ENCODE measurements at places on chromosomes 11 and 22.

DNA sequence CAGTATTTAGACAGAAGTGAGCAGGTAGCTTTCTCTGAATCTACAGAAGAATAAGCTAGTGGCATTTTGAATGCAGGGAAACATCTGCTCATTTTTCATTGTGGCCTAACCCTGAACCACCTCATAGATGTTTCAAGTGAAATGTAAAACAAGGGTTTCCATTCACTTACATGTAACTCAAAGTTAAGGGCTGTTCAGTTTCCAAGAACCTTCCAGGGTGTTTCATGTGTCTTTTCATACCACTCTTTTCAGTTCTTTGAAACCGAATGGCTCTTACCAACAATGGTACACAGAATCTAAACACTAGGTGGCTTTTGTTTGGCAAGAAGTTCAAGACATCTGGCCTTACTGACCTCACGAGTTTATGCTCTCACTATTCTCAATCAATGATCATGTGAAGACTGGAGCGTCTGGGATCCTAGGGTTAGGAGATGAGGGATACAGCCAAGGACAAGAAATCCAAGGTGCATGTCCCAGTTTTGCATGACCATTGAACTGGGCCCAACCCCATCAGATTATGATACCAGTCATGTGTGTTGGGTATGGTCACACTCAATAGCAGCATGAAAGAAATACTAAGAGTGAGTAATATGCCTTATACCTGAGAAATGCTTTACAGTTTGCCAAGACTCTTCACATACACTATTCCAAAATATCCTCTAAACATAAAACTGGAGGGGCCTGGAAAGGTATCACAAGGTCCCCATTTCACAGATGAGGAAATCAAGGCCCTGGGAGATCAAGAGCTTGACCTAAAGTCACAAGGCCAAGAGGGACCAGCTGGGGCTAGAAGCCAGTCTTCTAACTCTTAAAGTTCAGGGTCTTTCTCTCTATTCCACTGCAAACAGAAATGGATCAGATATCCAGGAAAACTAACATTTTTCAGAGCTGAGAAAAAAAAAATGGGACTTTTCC, 92.7 kb downstream of the ETS1 start:
- no peak for DNase-seq

DNA sequence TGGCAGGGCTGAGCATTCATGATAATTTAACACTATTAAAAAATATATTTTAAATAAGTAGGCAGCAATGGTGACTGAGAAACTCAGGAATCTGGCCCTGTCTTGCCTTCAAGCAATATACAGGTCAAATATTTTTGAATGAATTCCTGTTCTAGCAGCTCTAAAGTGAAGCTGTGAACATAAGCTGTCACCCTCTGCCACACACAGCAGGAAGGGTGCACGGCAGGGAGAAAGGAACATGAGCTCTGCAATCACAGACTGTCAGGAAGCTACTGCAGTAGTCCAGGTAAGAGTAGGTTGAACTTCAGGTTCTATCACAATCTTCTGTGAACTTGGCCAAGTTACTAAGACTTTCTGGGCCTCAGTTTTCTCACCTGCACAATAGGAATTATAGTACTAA, 114.8 kb downstream of the SERGEF start:
- DNase-seq: no peak

GRCh38 chr11:94501522-94501921, 7.7 kb downstream of the ANKRD49 start:
- DNase-seq: no peak

- peak; percentile 85 for DNase-seq
These were observed 7.2 kb upstream of the BID start for GRCh38 chr22:17781319-17782031.

DNA sequence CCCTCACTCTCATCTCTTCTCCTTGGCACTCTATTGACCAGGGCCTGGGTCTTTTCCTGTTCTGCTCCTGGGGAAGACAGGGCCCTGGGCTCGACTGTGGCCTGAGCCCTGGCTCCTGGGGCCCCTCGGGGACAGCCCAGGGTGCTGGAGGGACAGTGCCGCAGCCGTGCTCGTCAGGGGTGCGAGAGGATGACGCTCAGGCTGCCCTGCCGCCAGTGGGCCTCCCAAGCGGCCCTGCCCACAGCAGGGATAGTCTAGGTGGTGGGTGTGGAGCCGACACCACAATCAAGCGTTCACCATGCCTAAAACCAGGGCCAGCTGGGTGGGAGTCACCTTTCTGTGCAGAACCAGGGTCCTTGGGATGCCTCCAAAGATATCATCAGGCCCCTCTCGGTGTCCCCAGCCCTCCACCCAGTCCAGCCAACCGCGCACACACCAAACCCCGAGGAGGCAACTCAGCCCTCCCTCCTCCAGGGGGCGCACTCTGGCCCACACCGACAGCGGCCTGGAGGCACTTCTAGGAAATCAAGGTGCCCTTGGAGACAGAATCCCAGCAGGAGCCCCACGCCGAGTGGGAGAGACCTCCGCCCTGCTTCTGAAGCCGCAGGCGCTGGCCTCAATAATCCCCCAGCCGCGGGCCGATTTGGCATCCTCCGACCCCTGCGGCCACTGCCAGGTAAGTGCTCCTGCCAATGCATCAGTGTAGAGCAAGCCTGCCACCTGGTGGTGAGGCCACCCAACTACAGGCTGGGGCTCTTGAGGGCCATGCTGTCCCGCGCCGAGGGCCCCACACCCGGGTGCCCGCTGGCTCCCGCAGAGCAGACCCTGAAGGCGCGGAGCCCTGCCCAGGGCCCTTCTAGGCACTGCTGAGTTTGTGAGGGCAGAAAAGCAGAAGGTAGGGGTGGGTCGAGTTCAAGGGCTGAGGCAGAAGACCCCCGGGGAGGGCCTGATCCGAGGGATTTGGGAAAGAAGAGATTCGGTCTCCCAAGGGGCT, 496.4 kb downstream of the BUD13 start:
- DNase-seq: peak; percentile 64

DNA sequence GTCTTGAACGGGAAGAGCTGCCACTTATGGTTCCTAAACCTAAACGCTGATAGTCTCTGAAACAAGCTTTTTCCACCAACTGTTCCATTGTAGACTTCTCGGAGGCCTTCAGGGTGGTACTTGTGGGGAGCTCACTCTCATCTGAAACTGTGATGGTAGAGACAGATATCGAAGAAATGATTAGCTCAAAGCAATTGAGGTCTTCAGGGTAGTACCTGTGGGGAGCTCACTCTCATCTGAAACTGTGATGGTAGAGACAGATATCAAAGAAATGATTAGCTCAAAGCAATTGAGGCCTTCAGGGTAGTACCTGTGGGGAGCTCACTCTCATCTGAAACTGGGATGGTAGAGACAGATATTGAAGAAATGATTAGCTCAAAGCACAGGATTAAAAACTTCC, 175.7 kb downstream of the SWAP70 start:
- no peak for DNase-seq

GRCh38 chr11:83895516-83895915, 609.3 kb upstream of the CCDC90B start:
- no peak for DNase-seq

DNA sequence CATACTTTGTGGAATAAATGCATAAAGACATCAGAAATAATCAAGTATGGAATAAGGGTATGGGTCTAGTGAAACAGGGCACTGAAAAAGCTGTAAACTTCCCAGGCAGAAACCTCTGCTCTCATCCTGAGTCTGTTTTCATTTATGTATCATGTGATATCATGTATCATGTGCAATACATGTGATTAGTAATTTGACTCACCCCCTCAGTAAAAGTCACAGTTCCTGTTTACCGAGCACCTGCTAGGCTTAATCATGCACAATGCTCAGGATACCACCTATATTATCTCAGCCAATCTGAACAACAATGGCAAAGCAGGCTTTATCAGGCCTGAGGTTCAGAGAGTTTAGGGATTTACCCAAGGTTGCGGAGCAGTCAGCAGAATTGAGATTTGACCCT, 250.6 kb upstream of the TENM4 start:
- DNase-seq: no peak

GRCh38 chr11:131904756-131905155, 534.3 kb downstream of the NTM start:
- no peak for DNase-seq

GRCh38 chr22:44901301-44901700, 108.5 kb downstream of the PHF21B start:
- DNase-seq: no peak

- DNase-seq: no peak
These were observed 4.9 kb downstream of the TKFC start for GRCh38 chr11:61337706-61338470.

GRCh38 chr11:64165481-64165841, 452 bp downstream of the MACROD1 start:
- no peak for DNase-seq

DNA sequence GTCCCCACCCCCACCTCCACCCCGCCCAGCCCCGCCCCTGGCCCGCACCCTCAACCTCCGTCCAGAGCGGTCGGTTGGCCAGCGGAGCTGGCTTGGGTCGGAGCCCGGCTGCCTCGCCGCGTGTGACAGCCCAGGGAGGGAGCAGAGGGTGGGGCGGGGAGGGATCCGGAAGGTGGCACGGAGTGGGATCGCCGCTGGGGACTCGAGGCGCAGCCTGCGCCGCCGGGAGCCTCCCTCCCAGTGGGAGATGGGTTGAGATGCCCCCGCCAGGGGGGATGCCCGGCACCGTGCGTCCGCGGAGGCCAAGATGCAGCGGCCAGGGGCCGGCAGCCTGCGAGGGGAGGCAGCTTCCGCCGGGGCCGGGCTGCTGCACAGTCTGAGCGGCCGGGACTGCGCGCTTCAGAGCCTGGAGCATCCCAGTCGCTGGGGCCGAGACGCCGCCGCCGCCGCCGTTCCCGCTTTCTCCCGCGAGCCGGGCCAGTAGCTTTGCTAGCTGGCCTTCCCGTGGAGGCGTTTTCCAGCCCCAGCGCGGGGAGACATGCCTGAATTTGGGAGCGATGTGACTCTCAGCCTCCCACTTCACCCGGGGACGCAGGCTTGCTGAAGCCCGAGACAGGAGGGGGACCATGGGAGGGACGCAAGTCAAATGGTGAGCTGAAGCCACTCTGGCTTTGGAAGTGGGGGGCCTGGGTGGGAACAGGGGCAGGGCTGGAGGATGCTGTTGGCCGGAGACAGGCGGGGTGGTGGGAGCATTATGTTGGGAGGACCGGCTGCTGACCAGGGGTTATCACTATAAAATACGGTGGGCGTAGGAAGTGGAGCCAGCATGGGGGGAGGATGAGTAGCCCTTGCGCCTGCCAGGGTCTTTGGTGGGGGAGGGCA, 40.2 kb downstream of the DIXDC1 start:
- no peak for DNase-seq

DNA sequence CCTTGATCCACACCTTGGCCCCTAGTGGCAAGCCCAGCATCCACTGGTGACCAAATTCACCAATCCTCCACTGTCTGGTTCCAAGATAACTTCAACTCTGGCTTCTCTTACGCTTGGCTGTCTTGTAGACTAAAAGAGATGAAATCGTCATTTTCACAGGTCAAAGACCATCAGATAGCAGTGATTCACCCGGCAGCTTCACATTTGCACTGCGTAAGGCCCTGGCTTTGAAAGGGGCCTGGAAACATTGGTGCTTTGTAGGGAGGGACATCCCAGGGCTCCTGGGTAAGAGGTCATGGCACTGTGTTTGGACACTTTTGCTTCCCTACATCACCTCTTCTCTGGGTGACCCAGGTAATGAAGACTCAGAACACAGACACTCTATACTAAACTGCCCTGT, 30.1 kb upstream of the FADD start:
- DNase-seq: no peak
